Right ventricle myocardium superior (tissue), 1 donor: ENCODE measurements at places on chromosomes 4 and X.

DNA sequence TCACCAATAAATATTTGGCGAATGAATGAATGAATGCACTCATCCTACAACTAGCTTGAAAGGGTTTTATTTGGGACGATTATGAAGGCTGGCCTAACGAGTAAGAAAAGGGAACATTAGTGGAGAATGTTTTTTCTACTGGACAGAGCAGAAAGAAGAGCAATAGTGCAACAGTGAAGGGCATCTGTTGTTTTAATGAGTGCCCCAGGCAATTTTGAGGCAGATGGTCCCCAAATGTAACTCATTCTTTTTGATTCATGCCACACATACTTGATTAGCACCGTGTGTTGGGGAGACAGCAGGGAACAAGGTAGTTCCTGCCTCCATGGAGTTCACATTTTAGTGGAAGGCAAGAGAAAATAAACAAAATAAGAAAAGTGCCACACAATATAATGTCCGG is 22.7 kb upstream of the INTS6L start:
- DNase-seq: no peak

DNA sequence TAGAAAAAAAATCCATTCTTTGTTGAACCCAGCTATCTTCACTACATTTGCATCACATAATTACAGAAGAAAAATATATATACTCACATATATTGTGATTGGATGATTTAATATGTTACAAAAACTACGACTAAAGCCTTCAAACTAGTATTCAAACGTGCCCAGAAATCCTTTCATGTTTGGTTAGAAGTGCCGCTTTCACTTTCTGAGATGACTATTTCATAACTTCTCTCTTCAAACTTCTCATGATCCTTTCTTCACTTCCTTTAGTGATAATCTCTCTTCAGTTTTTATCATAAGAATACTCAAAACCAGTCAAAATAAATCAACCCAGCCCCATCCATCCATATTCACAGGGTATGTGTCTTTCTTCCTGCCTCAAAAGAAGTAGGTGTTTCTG is 50.8 kb upstream of the NAF1 start:
- no peak for DNase-seq

DNA sequence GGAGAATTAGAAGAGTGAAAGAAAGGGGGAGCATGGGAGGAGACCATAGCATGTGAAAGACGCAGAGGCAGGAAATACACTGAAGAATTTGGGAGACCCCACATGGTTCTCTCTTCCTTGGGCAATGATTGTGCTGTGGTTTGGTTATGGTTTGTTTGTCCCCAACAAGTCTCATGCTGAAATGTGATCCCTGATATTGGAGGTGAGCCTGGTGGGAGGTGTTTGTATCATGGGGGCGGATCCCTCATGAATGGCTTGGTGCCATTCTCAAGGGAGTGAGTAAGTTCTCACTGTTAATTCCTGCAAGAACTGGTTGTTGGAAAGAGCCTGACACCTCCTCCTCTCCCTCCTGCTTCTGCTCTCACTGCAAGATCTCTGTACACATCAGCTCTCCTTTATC is 78.6 kb upstream of the RAI2 start:
- DNase-seq: no peak

DNA sequence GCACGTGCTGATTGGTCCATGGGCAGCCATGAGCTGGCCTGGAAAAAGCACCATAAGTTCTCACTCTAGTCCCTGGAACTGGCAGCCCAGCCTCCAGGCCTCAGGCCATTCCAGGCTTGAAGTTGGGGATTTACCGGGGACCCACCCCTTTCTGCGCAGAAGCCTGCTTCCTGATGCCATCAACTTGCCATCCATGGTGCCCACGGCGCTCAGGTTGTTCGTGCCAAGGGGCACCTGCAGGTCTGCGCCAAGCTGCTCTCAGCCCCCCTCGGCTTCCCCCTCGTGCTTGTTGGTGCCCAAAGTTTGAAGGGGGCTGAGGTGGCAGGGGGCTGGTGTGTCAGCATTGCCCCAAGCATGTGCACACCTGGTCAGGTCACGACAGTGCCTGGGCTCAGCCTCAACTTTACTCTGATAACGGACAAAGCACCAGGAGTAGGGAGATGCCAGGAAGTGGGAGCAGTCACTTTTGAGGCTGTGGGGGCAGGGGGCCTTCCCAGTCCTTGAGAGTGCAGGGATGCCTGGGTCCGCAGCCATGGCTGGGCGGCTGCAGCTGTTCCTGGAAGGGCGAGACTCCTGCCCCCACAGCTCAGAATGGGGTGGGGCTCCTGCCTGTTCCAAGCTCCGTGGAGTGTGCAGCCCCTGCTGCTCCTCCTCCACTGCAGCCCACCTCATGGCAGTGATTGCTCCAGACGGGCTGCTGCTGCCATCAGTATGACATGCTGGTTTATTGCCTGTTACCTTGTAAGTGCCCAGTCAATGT is 24.9 kb downstream of the DCUN1D4 start:
- no peak for DNase-seq

DNA sequence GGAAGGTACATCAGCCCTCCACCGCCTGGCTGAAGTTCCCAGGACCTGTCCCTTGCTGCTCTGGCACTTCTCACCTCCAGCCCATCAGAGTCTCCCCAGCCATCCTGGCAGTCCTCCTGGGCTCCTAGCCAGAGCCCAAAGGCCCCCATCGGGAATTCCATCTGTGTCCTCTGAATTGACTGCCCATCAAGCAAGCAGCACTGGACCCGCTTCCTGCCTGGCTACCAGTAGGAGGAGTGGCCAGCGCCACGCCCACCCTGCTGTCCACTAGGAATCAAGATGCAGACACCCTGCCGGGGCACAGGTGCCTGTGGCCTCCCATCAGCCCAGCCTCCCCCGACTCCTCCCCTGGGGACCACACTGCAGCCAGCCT is 47.2 kb downstream of the C4orf50 start:
- no peak for DNase-seq

DNA sequence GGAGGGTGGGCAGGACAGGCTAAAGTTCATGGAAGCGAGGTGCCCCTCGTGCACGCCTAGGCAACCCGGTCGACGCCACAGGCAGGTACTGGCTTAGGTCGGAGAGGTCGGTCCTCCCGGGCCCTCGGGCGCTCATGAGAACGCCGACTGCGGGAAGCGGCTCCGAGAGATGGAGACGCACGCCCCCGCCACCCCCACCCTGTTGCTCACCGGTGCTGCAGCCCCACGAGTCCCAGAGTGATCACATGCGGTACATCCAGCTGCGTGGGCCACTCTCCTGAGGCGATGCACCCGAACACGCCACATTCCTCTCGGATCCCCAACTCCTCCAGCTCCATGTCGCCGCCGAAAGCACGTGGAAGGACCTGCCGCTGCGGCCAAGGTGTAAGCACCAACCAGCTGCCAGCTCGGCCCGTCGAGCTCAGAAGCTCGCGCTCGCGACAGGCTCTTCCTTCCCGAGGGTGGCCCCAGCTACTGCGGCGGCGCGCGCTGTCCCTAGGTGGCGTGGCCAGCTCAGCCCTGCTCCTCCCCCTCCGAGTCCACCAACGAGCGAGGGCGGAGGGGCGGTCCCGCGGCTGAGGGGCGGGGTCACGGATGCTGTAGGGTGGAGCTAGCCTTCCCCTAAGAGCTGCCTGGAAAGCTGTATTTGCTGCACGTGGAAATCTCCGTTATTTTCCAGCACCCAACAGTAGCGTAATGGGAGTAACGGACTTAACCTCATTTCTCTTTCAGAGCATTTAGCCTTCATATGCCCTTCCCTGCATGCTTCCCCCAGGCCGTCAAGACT is at the start of gene PPAT:
TSS of gene PPAT (minus strand) at position 476 of the 787 bp plus-strand sequence. CDS start at position 338, 138 bp downstream.
- peak; percentile 99 for DNase-seq

DNA sequence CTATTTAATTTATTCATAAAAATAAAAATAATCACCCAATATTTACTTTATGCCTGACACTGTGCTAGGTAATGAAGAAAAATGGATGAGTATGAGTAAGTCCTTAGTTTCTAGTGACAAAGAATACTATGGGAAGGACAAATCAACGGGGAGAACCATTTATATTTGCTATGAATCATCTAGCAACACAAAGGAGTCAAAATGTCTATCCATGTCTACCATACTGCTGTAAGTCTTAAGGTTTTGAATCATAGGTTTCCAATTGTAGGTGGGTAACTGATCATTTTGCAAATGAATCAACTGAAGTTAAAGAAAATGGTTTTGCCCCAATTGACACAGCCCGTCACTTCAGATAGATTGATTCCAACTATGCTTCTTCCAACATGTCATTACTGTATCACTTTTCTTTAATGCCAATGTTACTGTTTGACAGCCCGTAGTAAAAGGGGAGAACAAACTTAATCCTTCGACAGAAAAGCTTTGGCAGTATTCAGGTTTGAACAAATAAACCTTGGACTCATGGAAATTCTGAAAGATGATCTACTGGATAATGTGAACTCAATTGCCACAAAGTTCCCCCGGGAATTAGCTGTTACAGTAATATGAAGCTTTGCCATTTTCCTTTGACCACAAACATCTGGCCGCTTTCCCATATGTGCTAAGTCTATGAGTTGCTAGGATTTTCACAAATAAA is 3.2 kb downstream of the TDO2 start:
- no peak for DNase-seq

DNA sequence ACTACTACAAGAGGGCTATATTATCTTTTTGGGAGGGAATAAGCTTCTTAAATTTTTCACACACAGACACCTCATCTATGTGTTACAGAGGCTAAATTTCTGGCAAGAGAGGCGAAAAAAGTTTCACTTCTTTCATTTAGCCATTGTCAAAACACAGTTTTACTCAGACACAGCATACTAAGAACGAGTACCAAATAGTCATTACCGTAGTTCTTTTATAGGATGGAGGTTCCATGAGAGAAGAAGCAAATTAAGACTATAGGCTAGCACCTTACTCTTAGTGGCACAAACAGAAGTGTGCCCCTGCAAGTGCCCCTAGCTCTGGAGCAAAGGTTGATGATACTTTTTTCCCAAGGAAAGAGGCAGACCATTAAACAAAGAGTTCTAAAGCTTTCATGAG is 26.2 kb downstream of the UGT2B7 start:
- no peak for DNase-seq

GRCh38 chr4:10106421-10107039 is 10.1 kb downstream of the WDR1 start:
- peak; percentile 75 for DNase-seq

DNA sequence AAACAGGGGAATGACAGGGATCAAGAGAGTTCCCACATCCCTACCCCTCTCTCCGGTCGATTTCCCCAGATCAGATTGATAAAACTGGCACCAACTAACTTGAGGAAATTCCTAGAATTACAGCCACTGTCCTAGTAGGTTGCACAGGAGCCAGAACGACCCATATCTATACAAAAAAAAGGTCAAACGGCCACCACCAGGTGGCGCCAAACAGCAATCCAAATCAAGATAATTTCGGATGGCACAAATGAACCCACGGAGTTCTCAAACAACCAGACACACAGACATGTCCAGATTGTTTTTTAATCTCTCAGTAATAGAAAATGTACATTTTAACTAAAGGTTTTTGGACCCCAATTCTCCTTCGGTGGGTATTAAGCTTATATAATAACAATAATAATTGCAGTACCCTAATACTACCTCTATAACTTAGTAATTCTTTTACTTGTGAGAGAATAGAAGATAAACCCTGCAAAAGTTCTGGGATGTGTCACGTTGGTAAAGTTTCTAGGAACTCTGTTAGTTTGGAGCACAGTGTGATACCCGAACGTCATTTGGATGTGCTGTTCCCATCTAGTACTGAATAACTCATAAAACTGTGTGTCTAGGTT is 212.6 kb downstream of the SPOCK3 start:
- peak; percentile 77 for DNase-seq

DNA sequence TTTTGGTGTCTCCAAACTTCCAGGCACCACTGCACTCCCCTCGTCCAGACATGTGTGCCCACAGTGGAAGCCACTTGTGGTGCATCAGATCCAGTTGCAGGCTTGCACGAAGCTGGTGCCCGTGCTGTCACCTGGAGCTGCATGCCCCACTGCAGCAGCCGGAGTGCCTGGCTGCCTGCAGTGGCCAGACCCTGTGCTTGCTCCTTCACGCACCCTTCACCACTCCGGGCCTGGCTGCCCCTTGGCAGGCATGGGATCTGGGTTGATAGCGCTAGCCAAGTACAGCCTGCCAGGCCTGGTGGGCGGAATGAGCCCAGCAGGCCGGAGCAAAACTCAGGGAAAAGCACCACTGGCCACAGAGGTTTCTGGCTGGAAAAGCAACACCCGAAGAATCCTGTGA is 50.2 kb upstream of the SHISA3 start:
- DNase-seq: no peak

- peak; percentile 54 for DNase-seq
Observed at GRCh38 chr4:113355550-113356371, 306.3 kb downstream of the ANK2 start.

DNA sequence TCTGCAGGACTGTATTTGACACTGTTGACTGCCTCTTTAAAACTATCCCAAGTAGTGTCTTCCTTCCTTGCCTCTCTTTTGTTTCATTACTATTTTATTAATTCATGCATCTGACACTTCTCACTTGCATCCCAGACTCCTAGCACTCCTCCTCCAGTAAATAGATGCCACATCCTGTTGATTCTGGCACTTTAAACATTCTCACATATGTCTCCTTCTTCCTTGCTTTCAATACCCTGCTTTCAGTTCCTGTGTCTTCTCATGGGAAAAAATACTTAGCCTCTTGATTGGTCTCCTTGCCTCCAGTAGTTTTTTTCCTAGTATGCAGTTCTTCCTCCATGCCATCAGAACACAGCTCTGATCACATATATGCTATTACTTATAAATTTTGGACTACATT is 5.1 kb downstream of the RNF128 start:
- DNase-seq: no peak

DNA sequence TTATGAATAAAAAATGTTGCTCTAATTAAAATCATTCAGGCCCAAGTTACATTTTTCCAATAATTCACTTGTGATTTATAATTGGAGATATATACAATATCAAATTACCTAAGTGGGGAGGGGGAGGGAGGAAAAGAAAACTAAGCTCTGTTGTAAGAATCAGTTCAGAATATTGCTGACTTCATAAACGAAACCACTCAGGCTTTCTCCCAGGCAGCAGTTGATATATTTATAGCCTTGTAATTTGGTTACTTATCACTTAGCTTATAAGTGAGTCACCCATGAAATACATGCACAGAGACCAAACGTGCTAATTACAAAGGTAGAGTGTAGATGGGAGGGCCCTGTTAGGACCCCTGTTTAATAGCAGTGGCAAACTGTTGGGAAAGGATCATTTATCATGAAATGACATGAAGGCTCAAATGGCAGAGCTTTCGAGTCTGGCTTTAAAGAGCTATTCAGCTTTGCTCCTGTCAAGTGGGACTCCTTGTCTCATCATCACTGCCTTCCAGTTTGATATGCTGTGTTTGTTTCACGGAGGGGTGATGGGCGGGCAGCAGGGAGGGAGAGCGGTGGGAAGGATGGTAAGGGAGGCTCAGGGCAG is 105.6 kb upstream of the PGRMC2 start:
- DNase-seq: no peak
